Inflammatory macrophage (primary cell): ENCODE measurements at places on chromosomes 16 and 17.

DNA sequence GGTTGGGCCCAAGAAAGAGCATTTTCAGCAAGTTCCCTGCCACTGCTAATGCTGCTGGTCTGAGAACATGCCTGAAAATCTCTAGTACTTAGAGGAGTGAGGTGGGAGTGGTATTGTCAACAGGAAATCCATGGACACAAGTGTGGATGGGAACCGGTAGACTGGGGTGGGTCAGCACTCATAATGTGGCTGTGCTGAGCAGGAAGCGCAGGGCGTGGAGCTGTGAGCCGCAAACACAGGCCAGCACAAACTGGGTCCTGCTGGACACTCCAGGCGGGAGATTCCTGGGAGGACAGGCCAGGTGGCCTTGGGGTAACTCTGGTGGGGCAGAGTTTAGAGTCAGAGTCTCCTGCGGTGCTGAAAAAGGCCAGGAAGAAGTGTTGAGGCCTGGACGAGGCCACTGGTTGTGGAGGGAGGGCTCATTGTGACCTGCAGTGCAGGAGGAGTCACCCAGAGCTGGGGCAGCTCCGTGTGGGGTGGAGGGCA is 62.6 kb downstream of the BANP start:
- no peak for DNase-seq

GRCh38 chr16:74169066-74169465 is 127.5 kb upstream of the PSMD7 start:
- no peak for DNase-seq

GRCh38 chr16:47904691-47905090 is 251.1 kb downstream of the ABCC12 start:
- DNase-seq, result no peak

DNA sequence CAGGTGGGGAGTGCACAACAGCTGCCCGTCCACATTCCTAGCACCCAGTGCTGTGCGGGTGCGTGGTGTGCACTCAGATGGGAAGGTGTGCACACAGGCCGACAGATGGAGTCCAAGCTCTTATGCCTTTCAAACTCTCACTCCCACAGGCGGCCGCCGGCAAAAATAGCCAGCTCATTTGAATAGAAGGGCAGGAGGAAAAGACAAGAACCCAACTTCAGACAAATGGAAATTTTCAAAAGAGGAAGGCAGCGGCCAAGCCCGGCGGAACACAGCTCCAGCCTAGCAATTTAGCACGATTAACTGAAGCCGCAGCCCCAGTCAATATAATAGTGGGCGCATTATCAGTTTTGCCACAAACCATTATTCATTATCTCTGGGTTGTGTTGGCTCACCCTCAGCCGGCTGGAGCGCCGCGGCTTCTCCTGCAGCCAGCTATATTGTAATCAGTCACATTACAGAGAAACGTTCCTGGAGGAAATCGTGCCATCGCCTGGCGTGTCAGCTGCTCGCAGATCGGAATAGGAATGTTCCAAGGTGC is 103.9 kb upstream of the SEC14L1 start:
- DNase-seq, result no peak

DNA sequence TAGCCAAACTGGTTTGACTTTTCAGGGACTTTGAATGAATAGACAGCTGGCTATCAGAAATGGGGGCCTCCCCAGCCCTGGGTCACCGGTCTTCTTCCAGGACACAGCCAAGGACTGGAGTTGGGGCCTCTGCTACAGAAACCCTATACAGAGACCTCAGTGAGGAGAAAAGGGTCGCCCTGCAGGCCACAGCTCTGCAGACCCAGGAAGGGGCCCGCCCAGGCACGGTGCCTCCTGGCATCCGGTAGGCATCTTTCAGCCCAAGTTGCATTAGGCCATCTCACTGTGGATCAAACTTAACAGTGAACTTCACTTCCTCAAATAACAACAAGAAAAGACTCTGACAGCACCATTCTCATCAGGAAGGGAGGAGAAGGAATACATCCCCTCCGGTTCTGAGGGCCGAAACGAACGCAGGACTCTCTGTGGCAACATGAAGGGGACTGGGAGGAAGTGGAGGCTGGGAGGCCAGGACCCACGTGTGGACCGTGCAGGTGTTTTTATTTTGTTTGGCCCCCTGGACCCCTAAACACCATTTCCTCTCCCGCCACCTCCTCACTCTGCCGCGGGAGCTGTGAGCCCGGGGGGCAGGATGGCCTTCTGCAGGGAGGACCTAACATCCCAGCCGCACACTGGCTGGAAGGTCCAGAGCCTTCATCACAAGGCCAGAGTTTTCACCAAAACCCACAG is 7.2 kb downstream of the SLC38A10 start:
- DNase-seq, result peak; percentile 51

DNA sequence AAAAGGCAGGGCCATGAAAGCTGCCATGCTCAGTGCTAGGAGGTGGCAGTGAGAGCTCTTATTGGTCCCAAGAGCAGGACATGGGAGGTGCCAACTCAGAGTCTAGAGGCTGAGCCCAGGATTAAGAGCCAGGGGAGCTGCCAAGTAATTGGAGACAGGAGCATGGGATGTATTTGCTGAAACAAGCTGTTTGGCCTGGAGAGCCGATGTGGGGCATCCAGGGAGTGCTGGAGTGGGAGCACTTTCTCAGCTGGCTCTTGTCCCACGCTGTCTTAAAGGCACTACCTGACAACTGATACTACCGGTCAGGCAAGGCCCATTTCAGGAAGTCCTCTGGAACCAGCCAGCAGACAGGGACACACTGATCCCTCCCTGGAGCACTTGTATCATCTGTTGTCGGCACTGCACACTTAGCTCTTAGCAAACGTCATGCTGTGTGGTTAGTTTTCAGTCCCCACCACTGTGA is 19.3 kb downstream of the ANKFN1 start:
- DNase-seq, result no peak

- DNase-seq, result no peak
Observed at GRCh38 chr17:48799069-48799723, 17.8 kb downstream of the TTLL6 start.

DNA sequence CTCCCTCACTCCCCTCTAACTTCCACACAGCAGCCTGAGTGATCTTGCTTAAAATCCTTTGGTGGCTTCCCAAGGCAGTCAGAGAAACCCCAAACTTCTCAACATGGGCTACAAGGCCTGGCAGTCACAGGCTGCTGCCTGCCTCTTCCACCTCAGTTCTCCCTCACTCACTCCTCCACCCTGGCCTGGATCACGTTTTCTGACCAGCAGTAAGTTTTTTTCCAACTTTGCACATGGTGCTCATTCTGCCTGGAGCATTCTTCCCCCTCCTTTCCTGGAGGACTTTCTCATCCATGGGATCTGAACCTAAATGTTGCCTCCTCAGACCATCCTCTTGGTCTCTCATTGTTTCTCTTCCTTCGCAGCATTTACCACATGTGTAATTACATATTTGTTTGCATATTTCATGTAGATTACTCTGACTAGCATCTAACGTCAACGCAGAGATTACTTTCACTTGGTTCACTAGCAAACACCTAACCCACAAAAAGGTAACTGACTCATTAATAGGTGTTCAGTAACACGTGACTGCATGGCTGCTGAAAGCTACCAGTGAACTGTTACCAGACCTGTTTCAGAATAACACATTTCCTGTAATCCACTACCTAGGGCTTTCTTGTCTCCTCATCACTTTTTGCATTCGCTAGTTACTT is 17.1 kb downstream of the GNA13 start:
- no peak for DNase-seq
